Stimulated activated CD4-positive, alpha-beta T cell treated with anti-CD3 and anti-CD28 coated beads, Interleukin-1b, Interleukin-23, amount 100 ng/mL, for 4 hours (primary cell): ENCODE measurements at places on chromosomes 2 and 18.

GRCh38 chr2:128689971-128690370 is 371.3 kb upstream of the HS6ST1 start:
- no peak for DNase-seq

DNA sequence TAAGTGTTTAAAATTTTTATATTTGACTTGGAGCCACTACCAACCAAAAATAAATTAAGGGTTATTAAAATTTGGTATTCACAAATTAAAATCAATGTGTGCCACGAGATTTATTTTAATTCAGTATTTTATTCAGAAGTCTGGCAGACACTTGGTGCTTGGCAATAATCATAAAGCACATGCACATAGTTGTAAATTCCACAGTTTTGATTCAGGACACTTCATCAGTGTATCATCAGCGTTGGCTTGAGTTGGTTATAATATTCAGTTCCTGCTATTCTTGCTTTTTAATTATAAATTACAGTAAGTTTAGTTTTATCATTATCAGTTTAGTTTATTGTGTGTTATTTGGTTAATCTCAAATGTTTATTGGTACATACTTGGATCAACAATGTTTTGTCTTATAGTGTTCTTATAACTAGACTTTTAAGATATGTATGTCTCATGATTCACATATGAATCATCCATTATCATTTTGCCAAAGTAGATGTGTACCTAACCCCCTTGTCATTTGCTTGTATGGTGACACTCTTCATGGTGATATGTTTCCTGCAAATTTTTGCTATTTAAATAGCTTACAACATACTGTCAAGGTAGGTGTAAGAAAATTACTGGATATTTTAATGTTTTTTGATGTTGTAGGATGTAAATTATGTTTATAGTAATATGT is 237.9 kb downstream of the BABAM2 start:
- DNase-seq = no peak

- DNase-seq = no peak
Observed at GRCh38 chr2:187150670-187151069, 297.4 kb downstream of the CALCRL start.

- DNase-seq = no peak
Observed at GRCh38 chr2:85649201-85650190, 18.5 kb downstream of the SFTPB start.

DNA sequence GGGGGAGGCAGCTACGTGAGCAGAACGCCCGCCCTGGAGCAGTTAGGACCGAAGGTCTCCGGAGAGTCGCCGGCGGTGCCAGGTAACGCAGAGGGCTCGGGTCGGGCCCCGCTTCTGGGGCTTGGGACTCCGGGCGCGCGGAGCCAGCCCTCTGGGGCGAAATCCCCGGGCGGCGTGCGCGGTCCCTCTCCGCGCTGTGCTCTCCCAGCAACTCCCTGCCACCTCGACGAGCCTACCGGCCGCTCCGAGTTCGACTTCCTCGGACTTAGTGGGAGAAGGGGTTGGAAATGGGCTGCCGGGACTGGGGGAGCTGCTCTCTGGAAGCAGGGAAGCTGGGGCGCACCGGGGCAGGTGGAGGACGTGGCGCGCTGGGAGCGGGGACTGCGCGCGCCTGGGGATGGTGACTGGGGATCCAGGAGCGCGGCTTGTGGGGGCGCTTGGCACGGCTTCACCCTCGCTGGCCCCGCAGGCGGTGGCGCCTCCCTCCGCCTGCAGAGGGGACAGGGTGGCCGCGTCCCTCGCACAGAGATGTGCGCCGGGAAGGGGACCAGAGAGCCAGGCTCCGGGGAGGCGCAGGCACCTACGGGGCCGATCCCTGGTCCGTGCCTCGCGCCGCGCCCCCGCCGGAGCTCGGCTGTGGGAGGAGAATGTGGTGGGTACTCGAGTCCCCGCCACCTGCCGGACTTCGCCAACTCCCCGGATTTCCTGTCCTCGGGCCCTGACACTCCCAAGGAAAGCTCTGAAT is 688 bp downstream of the CDH20 start:
- no peak for DNase-seq

GRCh38 chr2:193584522-193584938 is 1389.8 kb upstream of the TMEFF2 start:
- DNase-seq = no peak

GRCh38 chr2:24420373-24420772 is 60.0 kb upstream of the ITSN2 start:
- DNase-seq = no peak

DNA sequence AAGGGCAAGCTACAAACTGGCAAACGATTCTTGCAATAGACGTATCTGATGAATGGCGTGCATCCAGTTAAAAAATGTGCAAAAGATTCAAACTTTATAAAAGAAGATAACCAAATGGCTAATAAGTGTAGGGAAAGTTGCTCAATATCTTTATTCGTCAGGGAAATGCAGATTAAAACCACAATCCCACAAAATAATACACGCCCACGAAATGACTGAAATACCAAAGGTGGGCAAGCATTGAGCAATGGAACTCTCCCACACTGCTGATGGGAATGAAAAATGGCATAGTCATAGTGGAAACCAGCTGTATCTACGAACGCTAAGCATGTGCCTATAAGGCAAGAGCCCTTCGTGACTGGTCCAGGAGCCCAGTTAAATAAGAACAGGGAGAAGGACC is 168.6 kb upstream of the SIX2 start:
- DNase-seq = no peak

- no peak for DNase-seq
Observed at GRCh38 chr2:141820893-141821292, 309.9 kb downstream of the LRP1B start.
